CD4-positive, alpha-beta T cell treated with Interferon alpha-2 for 1 hour (primary cell): ENCODE measurements at places on chromosomes 7 and 10.

GRCh38 chr10:62384057-62384446, 9.9 kb downstream of the ZNF365 start:
- DNase-seq = peak; percentile 61

DNA sequence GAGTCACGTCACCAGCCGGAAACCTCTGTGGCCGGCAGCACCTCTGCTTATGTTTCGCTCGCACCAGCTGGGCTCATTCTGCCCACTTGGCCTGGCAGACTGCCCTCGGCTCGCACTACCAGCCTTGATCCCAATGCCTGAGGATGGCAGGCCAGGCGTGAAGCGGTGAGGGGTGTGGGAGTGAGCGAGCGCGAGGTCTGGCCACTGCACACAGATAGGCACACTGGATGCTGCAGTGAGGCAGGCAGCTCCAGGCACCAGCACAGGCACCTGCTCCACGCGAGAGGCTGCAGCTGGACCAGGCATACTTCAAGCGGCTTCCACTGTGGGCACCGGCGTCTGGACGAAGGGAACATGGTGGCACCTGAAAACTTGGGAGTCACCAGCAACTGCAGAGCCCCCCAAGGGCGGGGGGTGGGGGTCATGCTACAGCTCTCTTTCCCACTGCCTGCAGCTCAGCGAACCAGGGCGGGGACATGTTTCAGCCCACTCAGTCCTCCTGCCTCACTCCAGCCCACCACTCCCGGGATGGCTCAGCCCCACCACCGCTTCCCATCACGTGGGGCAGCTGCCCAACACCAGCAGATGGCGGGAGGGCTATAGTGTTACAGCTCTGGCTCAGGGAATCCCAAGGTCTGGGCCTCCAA, 5.4 kb upstream of the DMTF1 start:
- DNase-seq = no peak

DNA sequence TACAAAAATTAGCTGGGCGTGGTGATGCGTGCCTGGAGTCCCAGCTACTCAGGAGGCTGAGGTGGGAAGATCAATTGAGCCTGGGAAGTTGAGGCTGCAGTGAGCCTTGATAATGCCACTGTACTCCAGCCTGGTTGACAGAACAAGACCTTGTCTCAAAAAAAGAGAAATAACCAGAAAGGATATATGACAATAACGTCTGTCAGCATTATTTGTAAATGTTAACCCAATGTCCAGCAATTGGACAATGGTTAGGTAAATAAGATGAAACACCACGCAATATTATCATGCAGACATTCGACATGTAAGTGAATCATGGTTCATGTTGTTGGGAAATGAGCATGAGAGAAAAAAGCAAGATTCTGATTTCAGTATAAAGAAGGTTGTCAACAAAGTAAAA, 44.6 kb upstream of the SEPHS1 start:
- DNase-seq = no peak

GRCh38 chr10:114665406-114665805, 7.3 kb upstream of the ABLIM1 start:
- no peak for DNase-seq

DNA sequence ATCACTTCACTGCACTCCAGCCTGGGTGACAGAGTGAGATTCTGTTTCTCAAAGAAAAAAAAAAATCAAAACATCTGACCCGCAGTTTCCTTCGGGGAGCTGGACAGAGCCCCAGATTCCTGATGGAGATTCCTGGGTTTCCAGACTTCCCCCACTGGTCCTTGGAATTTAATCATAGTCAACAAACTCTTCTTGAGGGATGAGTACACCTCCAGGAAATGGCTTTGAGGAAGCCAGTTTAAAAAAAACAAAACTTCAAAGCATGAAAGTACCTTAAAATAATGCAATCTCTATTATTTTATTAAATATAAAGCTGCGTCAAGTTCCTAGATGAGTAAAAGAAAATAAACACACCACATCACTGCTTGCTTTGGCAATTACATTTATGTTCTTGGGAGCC, 1.2 kb upstream of the MAD1L1 start:
- DNase-seq = no peak
